ENCODE measurements at places on chromosomes 5 and 9. TPM values are rescaled to one million over a fixed set of nuclear protein-coding genes. Genes with fewer than 3 reads are reported as not detected.

The FASTKD3 gene
- total RNA-seq = 17.9 TPM

- DNase-seq = no peak
Measured at GRCh38 chr5:54589786-54590185, 72.2 kb downstream of the SNX18 start.

The GBGT1 gene
- 10.0 TPM for total RNA-seq

- no peak for DNase-seq
Measured at GRCh38 chr9:94174164-94174563, 84.9 kb upstream of the ZNF169 start.

The OR1J2 gene
- not detected for total RNA-seq

The FYB1 gene
- not detected for total RNA-seq

The CBY3 gene
- not detected for total RNA-seq

The WDR31 gene
- total RNA-seq = 0.14 TPM

GRCh38 chr5:137516251-137516797, 17.2 kb upstream of the SPOCK1 start:
- no peak for DNase-seq

DNA sequence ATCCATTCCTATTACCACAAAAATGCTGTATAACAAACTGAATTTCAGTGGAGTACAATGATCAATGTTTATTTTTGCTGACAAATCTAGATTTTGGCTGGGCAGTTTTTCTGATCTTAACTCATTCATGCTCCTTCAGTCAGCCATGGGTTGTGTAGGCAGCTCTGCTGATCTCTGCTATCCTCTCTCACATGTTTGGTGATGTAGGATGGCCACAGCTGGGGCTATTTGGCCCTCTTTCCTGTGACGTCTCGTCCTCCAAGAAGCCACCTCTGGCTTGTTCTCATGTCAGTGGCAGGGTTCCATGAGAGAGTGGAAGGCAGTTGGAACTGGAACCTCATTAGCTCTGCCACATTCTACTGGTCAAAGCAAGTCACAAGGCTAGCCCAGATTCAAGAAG, 8.9 kb downstream of the NLN start:
- no peak for DNase-seq

GRCh38 chr5:60263346-60263745, 369.8 kb upstream of the PDE4D start:
- DNase-seq = no peak

- no peak for DNase-seq
Measured at GRCh38 chr5:32842813-32843530, 131.9 kb downstream of the NPR3 start.

The GRAMD2B gene
- total RNA-seq = 26.6 TPM

- DNase-seq = no peak
Measured at GRCh38 chr9:81231011-81231410, 458.3 kb downstream of the TLE1 start.

The LCN2 gene
- 106 TPM for total RNA-seq

DNA sequence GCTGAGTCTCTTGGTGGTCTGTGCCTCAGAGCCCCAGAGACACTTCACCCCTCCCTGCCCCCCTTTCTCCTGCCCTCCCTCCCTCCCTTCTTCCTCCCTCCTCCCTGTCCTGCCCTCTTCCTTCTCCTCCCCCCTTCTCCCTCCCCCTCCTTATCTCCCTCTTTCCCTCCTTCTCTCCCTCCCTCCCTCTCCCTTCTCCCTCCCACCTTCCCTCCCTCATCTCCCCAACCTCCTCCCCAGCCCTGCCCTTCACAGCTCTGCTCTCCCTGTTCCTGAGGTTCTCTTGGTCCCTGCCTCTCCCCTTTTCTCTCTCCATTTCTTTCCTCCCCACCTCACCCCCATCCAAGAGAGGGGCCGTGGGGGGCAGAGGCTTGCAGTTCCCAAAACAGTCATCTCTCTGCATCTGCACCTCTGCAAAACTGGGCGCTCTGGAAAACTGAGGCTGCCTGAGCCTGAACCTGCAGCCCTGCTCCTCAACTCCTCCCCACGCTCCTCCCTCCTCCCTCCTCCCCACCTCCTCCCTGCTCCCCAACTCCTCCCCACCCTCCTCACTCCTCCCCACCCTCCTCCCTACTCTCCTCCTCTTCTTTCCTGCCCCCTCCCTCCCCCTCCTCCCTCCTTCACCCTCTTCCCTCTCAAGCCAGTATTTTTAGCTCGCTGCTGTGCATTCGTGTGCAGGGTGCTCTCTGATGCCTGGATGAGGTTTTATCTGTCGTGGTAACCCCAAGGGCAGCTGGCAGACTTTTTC, 219.1 kb downstream of the C9orf50 start:
- no peak for DNase-seq

DNA sequence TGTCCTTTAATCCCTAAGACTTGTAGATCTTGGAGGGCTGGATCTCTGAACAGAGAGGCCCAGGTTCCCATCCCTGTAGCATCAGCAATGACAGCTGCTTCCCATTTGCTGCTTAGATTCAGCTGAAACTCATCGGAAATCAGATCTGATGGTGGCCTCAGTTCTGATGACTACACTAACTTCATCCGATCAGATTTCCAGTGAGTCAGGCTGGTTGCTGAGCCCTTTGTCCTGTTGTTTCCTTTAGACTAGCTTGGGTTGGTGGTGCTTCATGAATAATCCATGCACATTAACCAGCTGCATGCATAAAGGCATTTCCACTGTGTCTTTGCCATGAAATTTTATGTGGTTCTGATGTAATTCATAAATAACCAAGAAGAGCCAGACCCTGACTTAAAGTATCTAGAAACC, 195.2 kb upstream of the TUT7 start:
- no peak for DNase-seq

DNA sequence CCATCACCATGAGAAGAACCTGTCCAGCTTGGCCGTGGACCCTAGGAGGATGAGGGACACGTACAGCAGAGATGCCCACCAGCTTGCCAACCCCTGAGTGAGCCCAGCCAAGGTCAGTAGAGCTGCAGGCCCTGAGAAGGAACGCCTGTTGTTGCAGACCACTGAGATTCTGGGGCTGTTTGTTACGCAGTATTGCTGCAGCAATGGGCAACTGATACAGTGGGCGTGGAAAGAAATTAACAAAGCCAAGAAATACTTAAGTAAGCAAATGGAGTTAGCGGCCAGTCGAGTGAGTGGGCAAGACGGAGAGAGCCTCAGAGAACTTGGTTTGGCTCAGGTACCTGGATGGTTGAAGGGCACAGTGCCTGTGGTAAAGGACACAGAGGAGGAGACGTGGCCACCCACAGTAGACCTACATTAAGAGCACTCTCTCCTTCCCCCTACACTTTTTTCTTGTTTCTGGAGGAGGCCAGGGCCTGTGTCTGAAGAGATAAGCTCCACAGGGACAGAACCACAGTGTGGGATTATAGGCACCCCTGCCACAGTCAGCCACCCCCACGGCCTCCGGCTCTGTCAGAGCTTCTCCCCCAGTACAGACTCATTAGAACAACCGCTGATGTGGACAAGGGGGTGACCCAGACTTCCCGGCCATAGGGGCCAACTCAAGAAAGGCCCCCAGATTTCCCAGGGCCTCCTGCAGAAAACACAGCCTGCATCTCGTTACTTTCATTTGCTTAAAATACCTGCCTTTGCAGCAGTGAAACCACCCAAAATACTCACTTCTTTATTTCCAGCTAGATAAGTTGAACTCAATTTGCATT, 40.1 kb upstream of the GRHPR start:
- DNase-seq = no peak

The MEGF10 gene
- 0.52 TPM for total RNA-seq

The ISCA1 gene
- 39.0 TPM for total RNA-seq

DNA sequence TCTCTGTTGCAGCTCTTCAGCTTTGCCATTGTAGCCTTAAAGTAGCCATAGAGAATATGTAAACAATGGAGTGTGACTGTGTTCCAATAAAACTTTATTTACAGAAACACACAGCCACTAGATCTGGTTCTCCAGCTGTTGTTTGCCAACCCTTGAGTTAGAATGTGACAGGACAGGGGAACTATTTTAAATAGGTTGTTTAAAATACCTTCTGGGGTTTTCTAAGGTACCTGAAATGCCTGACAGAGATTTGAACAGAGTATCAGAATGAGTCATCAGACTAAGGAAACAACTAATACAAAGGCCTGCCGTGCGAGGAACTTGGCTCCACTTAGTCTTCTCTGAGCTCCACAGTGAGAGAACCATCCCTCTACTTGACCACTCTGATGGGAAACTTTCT, 85.4 kb downstream of the HSD17B4 start:
- no peak for DNase-seq

GRCh38 chr5:142156839-142157463, 48.4 kb downstream of the NDFIP1 start:
- DNase-seq = no peak

DNA sequence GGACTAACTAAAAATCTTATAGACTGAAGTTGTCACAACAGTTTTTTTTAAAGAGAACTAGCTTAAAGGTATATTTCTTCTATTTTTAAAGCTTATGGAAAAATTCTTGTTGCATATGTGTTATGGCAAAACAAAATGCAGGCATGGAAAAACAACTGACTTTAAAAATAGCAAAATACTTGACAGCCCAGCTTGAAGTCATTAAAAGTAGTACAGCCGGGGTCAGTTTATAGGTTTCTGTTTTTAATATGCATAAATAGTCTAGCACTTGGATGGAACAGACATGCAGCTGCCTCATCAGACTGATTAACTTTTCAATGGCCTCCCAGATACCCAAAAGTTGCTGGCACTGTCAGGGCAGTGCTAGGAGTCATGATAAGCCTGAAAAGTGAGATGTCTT, 22.3 kb upstream of the ARL15 start:
- DNase-seq = no peak

The C9orf50 gene
- not detected for total RNA-seq

The CDC37L1 gene
- total RNA-seq = 21.8 TPM

DNA sequence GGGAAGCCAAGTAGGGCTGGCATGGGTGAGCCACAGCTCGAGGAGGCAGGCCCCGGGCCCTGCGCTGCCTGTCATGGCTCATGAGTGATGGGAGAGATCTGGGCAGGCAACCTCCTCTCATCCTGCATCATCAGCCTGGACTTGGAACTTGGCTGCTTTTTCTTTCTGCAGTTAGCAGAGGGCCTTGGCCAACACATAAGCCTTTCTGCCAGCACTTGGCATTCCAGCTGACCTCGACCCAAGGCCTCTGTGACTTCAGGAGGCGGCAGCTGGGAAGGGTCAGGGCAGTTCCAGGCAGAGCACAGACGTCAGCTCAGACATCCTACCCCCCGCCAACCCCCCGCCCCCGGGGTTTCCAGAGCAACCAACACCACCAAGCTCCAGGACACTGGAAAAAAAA, 7.6 kb downstream of the S1PR3 start:
- no peak for DNase-seq

DNA sequence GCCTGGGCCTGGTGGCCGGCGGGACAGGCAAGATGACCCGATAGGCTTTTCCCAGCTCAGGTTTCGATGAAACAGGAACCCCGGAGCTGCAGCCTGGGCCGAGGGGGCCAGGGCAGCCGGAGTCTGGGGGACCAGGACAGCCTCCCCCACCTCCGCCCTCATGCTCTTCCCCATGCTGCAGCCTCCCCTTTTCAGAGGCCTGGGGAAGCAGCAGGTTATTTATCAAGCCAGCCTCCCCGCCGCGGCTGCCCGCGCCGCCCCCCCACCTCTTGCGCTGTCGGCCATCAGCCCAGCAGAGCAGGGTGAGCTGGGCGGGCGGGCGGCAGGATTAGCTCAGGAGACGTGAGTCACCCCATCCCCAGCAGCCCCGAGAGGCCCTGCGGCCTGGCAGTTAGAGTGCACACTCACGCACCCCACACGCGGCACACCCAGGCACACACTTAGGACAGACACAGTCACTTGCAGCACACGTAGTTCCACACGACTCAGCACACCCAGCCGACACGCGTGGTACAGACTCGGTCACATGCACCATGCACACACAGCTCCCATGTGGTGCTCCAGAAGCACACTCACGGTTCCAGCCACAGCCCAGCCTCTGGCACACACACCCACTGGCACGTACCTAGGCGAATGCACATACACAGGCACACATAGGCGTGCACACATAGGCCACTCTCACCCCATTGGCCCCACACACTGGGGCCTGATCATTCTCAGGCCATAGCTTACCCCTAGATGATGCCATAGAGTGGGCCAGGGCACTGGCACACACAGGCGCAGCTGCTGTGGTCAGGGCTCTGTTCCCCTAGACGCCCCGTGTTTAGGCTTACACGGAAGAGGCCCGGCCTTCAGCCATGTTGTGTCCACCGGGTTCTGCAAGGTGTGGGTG, 13.0 kb downstream of the CXXC5 start:
- DNase-seq = no peak

DNA sequence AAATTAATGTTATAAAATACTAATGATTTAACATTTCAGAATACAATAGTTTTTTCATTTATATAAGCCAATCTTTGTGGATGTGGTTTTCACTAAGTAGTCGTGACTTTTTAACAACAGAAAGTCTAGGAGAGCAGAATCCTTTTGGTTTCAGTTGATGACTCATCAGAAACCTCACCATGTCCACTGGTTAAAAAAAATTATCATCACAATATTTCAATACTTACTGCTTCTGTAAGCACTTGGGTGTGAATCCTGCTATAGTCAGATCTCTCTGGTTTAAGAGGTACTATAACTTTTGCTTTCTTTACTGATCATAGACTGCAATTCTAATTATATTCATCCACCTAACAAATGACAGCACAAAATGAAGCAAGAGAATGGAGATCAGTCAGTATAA, 77.2 kb downstream of the MRPS30 start:
- no peak for DNase-seq

The ADCY2 gene
- total RNA-seq = not detected

DNA sequence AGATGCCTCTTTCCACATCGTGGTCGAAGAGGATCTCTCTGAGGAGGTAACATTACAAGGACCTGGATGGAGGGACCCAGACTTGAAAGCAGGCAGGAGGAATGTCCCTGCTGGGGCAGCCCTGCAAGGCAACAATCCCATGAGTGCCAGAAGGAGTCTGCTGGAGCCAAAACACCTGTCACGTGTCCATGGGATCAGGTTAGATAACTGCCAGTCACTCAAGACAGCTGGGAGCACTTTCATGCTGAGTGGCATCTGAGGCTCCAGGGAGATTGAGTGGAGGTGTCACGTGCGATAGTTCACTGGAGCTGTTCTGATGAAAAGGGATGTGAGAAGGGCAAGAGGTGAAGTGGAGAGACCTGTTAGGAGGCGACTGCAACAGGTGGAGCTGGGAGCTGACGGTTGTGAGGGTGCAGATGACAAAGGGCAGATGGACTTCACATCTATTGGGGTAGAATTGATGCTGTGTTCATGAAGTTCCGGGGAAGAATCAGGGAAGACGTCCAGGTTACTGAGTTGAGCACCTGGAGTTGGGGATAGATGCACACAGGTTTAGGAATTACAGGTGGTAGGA, 68.4 kb downstream of the ICE1 start:
- DNase-seq = no peak

DNA sequence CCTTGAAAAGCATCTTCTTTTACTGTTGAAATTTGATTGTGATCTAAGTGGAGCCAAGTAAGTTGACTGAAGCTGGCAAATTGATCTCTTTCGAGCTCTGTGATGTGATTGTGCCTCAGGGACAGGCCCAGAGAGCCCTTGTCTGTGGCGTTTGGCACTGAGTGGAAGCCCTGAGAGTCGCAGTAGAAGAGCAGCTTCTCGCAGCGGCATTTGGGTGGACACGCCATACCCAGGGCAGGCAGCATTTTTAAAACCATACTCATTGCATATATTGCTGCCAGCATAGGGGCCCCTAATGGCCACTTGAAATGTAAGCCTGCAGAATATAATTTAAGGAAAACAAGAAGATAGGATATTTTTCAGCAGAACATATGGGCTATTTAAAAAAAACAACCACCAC, 894 bp downstream of the LRRTM2 start:
- DNase-seq = no peak
